ENCODE measurements at places on chromosomes 1 and 21.

GRCh38 chr1:184941735-184942134 is 32.6 kb downstream of the NIBAN1 start:
- DNase-seq, result no peak

DNA sequence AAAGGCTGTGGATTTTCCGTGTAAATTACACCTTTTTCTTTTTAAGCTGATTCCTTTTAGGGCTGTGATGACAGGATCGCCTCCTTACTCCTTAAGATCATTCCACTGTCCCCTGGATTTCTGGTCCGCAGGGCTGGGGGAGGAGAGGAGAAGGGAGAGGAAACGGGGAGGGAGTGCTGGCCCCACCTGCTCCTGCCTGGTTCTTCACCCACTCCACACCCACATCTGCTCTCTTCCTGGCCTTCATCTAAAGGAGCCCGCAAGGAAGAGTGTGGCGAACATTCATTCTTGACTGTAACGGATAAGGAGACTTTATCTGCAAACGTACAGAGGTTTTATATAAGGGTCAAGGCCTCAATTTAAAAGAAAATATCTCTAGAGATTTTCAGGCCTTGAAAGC is 242.0 kb downstream of the RHOU start:
- DNase-seq, result no peak

DNA sequence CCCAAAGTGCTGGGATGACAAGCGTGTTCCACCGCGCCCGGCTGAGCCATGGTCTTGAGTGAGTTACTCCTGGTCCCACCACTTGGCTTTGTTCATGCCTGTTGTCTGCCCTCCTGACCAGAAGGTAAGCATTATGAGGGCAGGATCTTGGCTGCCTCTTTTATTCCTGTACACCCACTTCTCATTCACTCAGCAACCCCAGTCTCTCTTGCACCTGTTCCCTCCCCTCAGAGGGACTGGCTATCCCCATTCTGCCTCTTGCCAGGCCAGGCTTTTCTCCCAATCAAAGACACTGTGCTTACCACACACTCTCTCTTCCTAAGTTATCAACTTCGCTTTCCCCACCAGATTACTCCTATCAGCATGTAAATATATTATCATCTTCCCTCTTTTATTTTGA is 26.4 kb downstream of the SPATA21 start:
- DNase-seq, result no peak

- DNase-seq, result peak; percentile 34
Measured at GRCh38 chr1:217747156-217747769, 116.1 kb downstream of the SPATA17 start.

DNA sequence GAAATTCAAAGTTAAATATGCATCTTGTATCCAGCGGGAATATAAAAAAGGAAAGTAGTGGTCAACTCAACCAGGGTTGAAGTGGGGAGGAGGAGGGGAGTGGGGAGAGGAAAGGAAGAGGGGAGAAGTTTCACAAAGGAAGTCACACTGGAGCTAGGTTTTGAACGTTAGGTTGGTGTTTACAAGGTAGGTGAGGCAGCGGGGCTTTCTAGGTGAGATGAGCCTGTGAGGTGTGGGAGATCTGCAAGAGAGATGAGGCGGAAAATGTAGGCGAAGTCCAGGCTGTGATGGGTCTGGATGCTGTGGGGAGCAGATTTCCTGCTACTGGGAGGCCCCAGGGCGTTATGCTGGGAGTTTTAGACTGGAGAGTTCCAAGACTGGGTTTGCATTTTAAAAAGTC is 36.1 kb upstream of the IL20 start:
- DNase-seq, result no peak

DNA sequence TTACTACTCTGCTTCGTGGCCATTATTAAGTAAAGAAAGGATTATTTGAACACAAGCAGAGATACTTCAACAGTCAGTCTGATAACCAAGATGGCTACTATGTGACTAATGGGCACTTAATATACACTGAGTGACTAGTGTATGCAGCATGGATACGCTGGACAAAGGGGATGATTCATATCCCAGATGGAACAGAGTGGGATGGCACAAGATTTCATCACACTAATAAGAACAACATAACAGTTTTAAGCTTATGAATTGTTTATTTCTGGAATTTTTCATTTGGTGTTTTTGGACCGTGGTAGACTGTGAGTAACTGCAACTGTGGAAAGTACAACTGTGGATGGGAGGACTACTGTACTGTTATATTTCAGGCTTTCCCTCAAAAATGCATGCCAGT is 9.4 kb downstream of the ZCCHC17 start:
- peak; percentile 96 for DNase-seq

- no peak for DNase-seq
Measured at GRCh38 chr1:232792949-232793348, 12.3 kb upstream of the MAP10 start.

GRCh38 chr1:90732136-90732535 is 15.0 kb upstream of the BARHL2 start:
- DNase-seq, result no peak

- DNase-seq, result no peak
Measured at GRCh38 chr1:174114106-174114505, 45.2 kb upstream of the RABGAP1L start.

GRCh38 chr1:178537382-178538090 is 24.6 kb downstream of the TEX35 start:
- no peak for DNase-seq

DNA sequence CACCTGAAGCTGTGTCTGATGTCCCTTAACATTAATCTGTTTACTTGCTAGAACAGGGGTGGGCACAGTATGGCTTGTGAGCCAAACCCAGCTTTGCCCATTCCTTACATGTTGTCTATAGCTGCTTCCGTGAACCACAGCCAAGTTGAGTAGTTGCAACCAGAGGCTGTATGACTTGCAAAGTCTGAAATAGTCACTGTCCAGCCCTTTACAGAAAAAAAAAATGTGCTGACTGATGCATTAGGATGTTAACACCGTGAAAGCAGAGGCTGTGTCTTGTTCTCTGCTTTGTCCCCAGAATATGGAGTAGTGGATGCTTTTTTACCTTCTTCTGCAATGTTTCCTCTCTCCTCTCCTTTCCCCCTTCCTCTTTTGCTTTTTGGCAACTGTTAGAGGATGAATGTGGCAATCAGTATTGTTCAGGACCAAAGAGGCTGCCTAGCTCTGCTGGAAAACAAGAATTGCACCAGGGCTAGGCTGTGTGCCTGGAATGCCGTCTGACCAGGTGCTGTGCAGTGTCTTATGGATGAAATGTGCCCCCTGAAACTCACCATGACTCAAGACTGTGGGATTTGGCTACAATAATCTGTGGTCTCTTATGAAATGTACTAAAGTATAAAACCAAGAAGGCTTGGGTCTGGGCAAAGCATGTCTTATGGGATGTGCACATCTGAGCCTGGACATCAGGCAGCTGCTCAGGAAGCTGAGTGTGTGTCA is 79.6 kb upstream of the GCLM start:
- DNase-seq, result peak; percentile 88

DNA sequence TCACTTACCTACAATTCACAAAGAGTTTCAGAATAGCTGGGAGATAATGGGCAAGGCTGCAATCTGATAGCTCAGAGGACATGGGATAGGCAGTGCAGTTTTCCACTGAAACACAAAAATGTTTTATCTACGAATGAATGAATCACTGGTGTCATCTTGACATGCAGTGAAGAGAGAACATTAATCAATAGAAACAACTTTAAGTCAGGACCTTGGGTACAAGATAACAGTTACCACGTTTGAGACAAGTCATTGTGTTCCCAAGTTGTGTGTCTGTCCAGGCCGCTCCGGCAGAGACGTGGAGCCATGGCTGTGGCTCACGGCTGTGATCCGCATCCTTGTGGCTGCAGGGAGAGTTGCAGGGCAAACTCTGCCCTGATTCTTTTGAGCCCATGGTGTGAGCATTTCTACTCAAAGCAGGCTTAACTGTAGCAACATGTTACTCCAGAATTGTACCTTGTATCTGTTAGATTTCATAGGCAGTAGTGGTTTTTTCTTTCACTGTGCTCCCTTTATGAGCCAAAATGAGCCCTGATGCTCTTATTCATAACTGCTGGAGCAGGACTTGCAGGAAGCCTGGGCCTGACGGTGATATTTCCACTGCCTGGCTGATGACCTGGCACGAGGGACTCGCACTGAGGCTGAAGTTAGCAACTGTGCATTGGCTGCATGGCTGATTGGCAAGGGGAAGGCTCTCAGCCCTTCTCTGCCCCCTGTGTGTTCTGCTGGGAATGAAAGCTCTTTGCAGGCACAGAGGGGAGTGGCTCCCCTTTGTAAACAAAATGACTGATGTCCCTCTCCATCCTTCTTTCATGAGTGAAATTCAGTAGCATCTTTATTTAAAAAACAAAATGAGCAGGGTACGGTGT is 465.2 kb downstream of the AJAP1 start:
- DNase-seq, result no peak

DNA sequence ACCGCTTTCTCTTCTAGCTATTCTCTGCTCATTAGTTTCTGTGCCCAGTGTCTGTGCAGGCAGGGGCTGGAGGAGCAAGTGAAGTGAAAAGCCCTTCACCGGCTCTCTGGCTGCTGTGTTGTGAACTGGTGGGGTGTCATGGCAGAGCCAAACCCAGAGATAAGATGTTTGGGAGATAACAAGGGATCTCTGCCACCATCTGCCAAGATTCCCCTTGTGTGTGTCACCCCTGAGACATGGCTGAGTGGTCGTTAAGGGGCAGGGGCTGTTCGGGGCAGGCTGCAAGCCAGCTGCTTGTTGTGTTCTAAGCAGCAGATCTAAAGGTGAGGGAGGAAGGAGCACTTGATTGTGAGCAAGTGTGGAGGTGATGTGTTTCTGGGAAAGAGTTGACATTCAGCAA is 24.5 kb downstream of the CNIH3 start:
- no peak for DNase-seq

- DNase-seq, result no peak
Measured at GRCh38 chr1:73310797-73311381, 887.1 kb downstream of the LRRIQ3 start.

DNA sequence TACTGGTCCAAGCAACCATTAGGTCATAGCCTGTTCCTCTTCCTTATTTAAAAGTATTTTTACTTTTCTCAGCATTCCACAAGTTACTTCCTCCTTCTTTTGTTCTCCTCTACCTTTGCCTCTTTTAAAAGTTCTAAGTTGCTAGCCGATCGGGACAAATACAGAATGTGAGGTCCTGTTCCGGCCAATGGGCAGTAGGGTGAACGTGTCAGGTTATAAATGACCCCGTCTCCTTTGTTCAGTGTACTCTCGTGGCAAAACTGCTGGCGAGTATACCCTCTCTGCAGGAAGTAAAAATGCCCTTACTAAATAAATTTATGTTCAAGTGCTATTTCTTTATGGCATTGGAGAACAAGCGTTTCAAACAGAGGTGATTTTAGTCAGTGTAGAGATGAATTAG is 2.5 kb downstream of the ADCY10 start:
- no peak for DNase-seq

DNA sequence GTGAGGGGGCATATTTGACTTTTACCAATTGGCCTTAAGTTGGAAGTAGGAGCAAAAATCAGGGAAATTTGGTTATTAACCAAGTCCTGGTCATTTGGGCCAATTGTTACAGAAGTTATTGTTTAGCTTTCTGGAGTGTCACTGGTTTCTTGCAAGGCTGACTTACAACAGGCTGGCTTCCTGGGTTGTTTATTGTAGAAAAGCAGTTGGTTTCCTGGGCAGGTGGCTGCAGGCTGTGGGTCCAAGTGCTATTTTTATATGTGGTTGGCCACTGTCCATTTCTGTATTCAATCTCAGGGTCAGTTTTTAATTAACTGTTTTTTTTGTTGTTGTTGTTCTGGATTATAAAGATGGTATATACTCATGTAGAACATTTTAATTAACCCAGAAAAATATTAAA is 174.1 kb downstream of the KCNJ6 start:
- DNase-seq, result no peak

GRCh38 chr1:190207733-190208132 is 269.9 kb downstream of the BRINP3 start:
- no peak for DNase-seq

- no peak for DNase-seq
Measured at GRCh38 chr1:40133839-40134238, 27.3 kb upstream of the RLF start.

DNA sequence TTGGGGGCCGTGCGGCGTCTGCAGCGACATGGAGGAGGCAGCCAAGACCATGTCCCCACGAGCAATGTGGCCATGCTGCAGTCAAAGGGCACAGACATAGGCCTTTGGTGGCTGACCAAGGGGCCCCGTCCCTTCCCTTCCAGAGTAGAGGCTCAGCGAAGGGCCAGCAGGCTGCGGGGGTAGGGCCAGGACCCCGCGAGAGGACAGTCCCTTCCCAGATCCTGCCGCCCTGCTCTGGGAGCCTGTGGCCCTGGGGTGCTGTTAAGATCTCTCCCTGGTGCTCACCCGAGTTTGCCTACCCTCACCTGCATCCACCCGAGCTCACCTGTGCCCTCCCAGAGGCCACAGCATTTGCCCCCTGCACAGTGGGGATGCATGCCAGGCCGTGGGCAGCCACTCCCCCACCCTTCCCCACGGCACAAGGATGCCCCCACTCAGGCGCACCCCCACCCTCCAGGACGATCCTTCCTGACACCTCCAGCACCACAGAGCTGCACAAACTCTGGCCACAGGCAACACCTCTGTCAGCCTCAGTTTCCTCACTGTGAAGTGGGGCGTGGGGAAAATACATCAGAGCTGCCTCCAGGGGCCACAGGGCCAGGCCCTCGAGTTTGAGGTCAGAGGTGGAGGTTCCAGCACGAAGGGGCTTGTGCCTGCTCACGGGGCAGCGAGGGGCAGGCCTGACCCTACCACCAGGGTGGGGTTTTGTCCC is 15.5 kb downstream of the ITGB2 start:
- no peak for DNase-seq

DNA sequence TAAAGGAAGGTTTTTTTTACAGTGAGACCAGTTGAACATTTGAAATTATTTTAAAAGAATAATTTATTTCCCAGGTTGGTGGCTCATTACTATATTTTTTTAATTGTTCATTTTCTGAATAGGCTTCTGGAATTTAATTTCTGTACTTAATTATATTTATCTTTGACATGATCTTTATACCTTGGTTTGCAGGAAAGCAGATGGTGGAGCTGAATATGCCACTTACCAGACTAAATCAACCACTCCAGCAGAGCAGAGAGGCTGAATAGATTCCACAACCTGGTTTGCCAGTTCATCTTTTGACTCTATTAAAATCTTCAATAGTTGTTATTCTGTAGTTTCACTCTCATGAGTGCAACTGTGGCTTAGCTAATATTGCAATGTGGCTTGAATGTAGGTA is 41.5 kb downstream of the CD46 start:
- DNase-seq, result no peak

DNA sequence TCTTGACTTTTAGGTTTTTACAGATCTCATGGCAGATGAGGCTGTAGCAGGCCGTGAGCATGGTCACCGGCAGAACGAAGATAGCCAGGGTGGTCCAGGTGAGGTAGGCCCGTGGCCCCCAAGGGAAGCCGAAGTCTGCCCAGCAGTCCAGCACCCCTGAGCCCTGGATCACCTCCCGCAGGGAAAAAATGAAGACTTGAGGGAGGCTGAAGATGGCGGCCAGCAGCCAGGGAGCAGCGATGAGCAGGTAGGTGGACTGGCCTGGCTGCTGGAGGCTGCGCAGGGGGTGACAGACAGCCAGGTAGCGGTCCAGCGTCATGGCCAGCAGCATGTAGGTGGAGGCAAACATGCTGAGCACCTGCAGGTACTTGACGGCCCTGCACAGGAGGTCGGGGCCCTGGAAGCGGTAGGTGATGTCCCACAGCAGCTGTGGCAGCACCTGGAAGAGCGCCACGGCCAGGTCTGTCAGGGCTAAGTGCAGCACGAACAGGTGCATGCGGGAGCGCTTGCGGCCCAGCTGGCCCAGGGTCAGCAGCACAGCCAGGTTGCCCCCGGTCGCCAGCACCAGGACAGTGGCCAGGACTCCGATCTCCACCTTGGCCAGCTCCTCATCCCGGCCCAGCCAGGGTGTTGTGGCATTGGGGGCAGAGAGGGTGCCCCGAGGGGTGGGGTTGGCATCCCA is 856 bp downstream of the AVPR1B start:
- DNase-seq, result no peak
